Stimulated activated CD8-positive, alpha-beta memory T cell treated with anti-CD3 and anti-CD28 coated beads, Interleukin-15, amount 100 ng/mL, for 4 hours (primary cell): ENCODE measurements at places on chromosomes 16 and 17.

GRCh38 chr16:46862555-46863447 lies 21.4 kb upstream of the GPT2 start:
- no peak for DNase-seq

- no peak for DNase-seq
Measured at GRCh38 chr16:53664724-53665345, 38.8 kb downstream of the RPGRIP1L start.

- DNase-seq = no peak
Measured at GRCh38 chr16:86231321-86231995, 278.9 kb upstream of the FOXF1 start.

DNA sequence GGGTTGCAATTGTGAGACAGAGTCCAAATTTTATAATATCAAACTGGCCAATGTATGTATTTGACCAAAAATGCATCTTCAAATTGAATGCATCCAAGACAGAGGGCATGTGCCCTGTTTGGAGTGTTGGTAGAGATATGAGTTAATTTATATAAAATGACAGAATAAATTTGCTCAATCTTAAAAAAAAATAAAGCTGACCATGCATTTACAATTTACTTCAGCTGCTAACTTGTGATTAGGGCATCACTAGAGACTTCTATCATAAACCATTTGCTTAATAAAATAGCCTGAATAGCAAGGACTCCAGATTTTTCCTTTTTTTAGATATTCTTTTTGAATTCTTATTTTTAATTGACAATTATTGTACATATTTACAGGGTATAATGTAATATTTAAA lies 1345.8 kb downstream of the CDH11 start:
- no peak for DNase-seq

DNA sequence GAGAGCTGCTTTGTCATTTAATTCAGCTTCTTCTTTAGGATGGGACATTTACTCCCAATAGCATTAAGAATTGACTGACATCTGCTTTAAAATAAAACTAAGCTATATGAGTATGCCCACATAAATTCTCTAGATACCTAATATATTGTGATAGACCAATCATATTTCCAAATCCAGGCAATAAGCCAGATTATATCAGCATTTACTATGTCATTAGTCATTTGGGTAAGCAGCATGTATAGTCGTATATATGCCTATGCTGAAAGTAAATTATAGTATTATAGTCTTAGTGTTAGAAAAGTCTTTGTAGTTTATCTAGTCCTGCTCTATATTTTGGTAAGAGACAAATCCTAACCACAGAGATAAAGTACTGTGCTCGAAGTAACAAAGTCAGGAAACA lies 958.1 kb downstream of the KCNJ2 start:
- DNase-seq = no peak

DNA sequence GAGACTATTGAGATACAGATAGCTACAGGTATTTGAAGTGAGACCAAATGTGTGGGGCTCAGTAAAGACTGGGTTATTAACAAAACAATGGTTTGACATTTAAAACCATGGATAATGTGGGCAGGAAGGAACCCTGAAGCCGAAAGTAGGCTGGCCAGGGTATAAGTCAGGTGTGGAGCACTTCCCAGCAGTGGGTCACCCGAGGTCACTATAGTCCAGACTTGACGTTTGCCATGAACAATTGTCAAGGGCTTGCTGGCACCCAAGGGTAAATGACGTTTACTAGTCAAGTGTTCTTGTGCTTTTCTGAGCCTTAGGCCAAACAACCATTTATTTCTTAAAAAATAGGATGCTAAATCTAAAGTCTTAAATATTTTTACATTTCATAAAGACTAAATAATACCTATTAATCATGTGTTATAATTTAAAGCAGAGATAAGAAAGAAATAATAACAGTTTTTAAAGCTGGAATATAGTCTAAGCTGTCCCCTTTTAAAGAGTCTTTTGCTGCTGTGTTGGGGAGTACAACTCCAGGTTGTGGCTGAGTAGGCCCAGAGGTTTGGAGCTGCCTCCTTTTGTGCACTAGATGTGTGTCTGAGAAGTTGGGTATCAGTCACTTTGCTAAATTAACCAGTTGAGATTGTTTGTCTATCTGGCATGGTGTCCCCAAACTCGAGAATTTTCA lies 15.7 kb downstream of the ALDH3A2 start:
- no peak for DNase-seq

DNA sequence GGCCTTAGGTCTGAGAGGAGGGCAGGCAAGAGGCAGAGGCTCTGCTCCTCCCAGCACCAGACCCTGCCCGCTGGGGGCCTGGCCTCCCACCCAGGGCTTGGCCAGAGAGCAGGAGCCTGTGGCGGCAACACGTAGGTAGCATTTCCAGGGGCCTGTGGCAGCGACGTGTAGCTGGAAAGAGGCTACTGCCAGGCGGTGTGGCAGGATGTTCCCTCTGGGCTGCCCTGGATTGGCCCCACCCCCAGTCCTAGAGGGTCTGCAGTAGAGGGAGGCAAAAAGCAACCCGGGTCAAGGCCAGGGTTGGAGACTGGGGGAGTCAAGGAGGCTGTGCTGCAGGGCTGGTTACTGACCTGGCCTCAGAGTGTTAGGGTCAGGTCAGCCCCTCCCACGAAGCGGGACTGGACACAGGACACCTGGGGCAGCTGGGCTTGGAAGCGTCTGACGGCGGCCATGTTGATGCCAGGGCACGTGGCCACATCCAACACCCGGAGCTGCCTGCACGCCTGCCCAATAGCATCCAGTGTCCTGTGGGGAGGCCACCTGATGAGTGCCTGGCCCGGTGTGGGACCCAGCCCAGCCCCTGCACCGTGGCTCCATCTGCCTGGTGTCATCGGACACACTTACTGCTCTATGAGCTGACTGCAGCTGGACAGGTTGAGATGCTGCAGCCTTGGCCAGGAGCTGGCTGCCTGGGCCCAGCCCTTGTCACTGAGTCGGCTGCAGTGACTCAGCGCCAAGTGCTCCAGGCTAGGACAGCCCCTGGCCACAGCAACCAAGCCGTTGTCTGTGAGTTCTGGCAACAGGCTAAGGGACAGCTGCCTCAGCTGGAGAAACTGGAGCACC lies 8.5 kb downstream of the ELMO3 start:
- no peak for DNase-seq

GRCh38 chr16:52963212-52963854 lies 89.4 kb downstream of the CHD9NB start:
- DNase-seq = no peak

DNA sequence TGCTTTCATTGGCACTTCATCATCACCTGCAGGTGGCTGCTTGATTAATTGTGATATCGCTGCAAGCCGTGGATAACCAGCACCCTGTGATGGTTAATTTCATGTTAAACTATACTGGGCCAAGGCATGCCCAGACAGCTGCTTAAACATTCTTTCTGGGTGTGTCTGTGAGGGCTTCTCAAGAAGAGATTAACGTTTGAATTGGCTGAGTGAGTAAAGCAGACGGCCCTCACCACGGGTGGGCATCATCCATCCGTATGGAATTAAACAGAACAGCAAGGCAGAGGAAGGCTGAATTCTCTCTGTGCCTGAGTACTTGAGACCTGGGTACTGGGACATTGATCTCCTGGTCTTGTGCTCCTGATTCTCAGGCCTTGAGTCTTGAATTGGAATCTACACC lies 7.1 kb upstream of the ZNF213 start:
- DNase-seq = no peak

- DNase-seq = no peak
Measured at GRCh38 chr17:41416479-41416878, 7.9 kb downstream of the KRT37 start.

DNA sequence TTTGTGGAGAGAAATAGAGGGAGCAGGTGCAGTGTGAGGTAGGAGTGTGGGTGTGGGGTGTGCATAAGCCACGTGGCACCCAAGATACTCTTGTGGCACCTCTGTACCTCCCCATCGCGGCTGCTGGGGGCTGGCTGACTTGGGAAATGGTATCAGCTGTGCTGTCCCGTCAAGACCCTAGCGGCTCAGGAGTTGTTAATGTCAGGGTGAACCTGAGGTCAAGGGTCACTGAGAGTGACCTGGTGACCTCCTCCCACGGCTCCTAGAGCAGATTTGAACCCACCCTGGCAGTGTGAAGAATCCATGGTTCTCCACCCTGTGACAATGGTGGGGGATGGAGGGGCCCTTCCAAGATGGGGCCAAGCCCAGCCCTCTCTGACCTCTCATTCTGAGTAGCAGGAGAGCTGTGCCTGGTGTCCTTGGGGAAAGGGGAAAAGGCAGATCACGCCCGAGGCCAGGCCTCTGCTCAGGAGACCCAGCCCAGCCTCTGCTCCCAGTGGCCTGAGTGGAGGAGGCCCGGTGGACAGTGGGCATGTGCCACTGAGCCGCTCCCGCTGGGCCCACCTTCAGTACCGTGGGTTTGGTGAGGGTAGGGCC lies 3.0 kb upstream of the WFIKKN2 start:
- no peak for DNase-seq

- no peak for DNase-seq
Measured at GRCh38 chr16:23294260-23294659, 7.8 kb upstream of the SCNN1B start.

- no peak for DNase-seq
Measured at GRCh38 chr16:54477714-54478113, 191.1 kb upstream of the IRX3 start.

- DNase-seq = no peak
Measured at GRCh38 chr17:50847566-50847965, 12.2 kb downstream of the WFIKKN2 start.

DNA sequence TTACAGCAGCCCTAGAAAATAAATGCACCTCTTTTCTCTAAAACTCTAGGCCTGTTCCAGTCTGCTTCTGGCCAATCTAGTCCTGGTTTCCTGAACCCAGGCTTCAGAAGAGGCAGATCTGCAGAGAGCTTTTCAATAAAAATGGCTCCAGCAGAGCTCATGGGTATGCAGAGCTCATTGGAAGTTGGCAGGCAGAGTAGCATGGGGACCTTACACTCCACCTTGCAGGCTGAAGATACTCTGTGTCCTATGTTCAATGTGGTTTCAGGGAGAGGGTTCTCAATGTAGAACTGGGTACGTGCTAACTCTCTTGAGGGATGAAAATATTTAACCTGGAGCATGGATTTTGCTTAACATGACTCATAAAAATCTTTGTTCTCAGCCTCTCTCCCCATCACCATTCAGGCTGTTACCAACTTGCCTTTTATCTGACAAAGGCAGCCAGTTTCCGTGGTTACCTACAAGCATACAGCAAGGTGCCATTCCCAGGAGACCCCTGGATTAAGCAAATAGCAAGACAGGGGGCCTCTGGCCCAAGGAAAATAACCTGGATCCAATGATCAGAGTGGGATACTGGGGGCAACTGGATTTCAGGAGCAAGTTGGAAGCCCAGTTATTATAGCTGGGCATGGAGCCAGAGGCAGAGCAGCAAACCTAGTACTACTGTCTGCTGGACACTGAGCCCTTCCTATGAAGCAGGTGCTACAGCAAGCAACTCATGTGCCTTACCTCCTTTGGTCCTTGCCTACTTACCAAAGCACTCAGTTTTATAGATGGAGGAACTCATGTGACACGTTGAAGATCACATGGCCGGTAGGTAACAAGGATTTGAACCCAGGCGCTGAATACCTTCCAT lies 98.2 kb upstream of the DHX40 start:
- no peak for DNase-seq

DNA sequence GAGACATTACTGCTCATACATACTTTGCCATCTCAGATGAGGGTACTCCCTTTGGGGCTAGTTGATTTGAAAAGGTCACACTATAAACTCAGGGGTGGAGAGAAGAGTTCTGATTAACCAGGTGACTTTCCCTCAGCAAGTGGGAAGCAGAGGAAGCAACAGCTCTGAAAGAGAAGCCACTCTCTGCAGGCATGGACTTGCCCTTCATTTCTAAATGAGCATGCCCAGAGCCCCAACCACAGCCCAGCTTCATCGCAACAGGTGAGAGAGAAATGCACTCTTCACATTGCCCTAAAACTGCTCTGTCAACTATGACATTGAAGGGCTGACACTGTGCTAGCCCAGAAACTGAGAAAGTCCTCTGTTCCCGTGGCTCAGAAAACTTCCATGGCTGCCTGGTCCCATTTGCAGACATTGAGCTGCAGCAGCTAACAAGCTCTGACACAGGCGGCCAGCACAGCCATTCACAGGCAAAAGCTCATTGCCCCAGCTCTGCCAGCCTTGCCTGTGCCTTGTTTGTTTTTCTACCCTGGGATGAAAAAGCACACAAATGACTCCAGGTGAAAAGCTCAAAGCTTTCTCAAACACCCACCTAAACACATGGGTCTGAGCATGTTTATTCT lies 419.8 kb upstream of the DYNLRB2 start:
- DNase-seq = no peak

DNA sequence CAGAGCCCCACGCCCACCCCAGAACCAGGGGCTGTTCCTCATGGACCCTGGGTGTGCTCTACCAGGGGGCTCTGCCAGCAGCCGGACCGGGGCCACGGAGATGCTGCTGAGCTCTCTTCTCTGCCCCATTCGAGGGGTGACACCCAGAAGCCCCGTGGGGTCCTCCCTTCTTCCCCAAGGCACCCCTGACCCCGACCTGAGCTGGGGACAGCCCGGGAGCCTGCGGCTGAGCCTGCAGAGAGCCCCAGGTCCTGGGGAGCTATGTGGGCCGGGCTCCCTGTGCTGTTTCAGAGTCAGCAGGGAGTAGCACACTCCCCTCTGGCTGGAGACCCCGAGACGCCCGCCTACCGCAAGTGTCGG lies 1.2 kb upstream of the PRR35 start:
- DNase-seq = no peak

- no peak for DNase-seq
Measured at GRCh38 chr17:73357318-73357717, 45.5 kb upstream of the CDC42EP4 start.

DNA sequence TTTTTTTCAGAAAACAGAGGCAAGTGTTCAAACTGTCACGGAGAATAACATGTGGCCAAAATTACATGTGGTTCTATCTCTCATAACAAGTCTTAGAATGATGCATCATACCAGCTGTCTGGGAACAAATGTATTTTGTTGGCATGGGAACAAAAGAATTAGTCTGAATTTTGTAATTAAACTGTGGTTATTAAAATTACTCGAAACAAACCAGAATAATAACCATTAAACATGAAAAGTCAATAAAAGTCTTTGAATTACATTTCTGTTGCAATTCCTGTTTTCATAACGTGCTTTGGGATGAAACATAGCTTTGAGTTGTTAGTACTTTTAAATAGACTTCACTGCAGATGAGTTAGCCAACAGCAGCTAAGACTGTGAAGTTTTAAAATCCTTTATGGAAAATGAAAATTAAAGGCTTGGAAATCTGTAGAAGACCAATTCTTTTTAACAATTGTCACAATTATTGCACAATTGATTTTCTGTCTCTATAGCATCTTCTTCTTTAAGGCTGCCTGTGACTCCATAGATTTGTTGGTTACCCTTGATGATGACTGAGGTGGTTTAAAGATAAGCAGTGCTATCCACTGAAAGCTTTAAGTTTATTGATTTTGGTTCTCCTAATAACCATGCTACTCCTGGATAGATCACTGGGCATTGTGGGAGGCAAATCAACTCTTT lies 117.9 kb upstream of the AXIN2 start:
- no peak for DNase-seq

GRCh38 chr16:30996985-30997724 lies 12.1 kb downstream of the HSD3B7 start:
- DNase-seq = peak; percentile 61

DNA sequence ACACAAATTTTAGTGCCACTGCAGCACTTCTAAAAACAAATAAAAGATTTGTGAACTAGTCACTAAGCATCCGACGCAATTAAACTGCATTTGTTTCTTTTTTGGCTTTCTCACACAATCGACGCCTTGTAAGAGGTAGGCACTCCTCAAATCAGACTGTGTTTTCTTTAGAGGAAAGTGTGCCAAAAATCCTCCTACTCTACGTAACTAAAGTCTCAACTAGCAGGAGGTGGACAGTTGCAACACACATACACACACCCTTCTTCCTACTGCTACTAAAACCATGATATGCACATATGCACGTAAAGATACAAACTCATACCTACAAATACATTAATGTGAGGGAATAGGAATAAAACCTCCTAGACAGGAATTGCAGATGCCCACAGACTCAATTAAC lies 844.7 kb upstream of the SOX9 start:
- DNase-seq = no peak
